ELR (cell line): ENCODE measurements at places on chromosomes 1 and 21.

DNA sequence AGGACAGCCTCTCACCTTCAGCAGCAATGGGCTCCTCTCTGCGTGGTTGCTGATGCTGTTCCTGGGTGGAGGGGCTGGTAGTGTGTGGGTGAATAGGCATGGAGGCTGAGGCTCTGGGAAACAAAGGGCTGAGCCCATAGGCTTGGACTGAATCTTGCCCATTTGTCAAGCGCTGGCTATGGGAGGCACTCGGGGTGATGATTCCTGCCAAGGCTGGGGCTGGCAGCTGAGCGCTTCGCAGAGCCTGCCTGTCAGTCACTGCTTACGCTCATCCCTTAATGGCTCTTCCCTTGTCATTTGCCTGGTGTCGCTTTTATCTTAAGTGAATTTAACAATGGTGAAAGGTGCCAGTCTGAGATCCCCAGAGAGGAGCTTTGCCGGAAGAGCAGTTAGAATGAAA, 353.3 kb downstream of the PBX1 start:
- no peak for DNase-seq

- no peak for DNase-seq
Observed at GRCh38 chr1:234675572-234675971, 65.6 kb upstream of the IRF2BP2 start.

- DNase-seq, result no peak
Observed at GRCh38 chr21:46286648-46287002, 483 bp downstream of the YBEY start.

- DNase-seq, result peak; percentile 69
Observed at GRCh38 chr1:180168786-180169639, 14.3 kb downstream of the QSOX1 start.

DNA sequence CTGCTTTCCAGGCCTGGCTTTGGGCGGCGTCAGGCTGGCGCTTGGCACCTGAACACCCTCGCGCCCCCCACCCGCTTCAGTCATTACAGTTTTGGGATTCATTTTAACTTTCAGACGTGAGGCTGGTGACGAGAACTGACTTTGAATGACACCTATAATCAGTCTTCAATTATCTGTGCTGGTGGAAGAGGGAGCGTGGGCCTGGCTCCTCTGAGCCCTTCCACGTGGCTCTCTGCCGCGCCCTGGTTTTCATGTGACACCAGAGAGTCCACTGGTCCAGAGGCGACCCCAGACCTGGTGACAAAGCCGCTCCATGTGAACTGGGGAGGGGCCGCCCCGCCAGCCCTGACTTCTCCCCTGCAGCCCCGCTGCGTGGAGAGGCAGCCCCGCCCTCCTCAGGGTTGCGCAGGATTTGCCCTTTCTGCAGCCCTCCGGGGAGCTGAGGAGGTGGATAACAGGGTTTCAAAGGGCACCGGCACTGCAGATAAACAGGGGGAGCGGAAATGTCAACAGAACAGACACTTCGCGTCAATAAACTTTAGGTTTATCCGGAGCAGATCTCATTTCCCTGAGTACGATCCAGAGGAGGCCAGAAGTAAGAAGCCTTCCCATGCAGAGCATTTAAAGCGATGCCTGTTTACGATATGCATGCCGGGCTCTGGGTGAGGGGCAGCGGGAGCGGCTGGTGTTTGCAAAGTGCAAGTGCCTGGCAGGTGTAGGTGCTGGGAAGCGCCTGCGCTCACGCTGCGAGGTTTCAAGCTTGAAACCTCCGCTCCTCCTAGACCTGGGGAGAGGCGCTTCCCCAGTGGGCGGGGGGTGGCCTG, 56.4 kb downstream of the AJAP1 start:
- no peak for DNase-seq

DNA sequence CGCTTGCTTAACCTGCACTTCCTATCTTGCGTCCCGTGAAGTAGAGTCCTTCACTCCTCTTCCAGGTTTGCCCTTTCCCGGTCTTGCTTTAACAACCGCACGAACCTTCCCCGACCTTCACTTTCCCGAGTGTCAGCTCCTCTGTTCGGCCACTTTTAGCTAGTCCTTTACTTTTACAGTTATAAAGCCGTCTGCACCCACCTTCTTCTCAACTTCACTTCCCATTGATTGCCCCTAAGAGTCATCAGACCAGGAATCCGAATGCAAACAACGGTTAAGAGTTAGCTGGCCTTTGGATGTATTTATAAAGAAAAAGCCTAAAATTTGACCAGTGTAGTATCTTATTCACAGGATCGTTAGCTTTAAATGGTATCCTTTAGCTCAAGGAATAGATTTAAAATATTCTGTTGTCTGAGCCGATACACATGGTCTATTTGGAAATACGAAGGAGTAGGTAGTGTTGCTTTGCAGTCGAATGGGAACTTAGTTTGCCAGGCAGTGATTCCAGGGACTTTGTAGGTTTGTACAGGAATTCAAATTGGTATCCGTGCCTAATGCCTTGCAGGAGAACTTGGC, 1.4 kb downstream of the PPP2R5A start:
- DNase-seq, result peak; percentile 42

GRCh38 chr1:15409388-15410222, at the start of gene EFHD2:
TSS of gene EFHD2 (plus strand) at chr1:15409888. CDS start at chr1:15409972, 84 bp downstream.
- peak; percentile 82 for DNase-seq

GRCh38 chr1:76390456-76390855, 315.9 kb downstream of the ST6GALNAC3 start:
- DNase-seq, result no peak

DNA sequence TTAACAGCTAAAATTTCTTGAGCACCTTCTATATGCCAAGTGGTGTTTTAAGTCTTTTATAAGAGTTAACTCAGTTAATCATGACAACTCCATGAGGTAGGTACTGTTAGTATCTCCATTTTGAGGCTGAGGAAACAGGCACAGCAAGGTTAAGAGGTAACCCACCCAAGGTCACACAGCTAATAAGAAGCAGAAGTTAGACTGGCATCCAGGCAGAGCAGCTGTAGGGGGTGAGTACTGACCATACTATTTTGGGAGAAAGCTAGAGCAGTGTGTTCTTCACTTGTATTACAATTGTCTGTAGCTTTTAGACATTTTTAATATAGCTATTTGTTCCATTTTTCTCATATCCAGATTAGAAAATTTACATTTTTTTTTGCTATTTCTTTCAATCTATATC, 4.8 kb downstream of the ATP6V1G3 start:
- no peak for DNase-seq

DNA sequence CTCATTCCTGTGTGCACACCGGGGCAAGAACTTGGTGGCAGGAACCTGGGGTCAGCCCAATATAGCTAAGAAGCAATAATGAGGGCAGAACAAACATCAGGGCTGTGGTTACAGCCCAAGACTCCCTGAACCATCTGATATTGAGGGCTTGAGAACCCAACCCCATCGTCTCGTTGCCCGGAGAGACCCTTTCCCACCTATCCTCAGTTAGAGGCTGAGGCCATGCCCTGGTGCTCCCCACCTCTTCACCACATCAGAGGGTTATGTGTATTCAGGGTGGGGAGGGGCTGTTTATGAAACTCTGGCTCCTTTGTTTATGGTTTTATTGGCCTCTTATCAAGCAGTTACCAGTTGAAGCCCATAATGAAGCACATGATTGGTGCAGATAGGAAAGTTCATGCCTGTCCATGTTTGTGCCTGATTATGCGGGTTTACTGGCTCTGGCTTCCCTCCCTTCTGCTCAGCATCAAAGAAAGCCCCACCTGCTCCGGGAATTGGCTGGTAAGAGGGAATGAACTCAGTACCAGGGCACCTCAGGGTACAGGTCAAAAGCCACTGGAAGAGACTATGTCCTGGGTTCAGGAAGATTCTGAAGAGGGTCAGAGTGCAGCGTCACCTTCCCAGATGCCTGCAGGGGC, 14.5 kb downstream of the NUAK2 start:
- DNase-seq, result no peak

DNA sequence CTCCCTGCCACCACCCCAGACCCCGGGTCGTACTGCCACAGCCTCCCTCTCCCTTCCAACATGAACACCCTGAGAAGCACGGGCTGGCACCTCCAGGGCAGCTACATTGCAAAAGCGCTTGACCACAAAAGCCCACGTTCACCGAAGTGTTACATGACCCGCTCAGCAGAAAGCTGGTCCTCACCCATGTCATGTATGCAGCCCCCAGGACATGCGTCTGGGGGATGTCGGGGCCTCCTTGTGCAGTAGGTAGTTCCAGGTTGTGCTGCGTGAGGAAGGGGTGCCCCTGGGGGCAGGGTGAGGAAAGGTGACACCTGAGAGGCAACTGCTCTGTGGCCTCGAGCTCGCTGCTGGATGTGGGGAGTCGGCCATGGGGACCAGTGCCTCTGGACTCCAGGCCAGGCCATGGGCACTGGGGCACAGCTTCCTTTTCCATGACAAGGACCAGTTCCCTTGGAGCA, 102.0 kb upstream of the C1orf174 start:
- no peak for DNase-seq

DNA sequence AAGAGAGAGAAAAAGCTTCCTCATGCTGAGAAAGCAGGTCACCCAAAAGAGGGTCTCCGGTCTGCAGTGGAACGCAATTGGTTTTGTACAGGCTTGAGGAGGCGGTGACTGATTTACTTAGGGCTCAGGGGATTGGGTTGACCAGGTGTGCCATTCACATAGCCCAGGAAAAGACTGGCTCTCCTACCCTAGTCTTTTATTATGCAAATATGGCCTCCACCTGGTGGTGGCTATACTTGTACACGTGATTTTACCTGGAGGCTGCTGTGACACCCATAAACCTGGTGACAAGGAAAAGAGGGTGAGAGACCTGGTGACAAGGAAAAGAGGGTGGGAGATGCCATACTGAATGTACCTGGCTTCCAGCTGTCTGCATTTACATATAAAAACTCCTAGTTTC, 49.9 kb downstream of the DNTTIP2 start:
- no peak for DNase-seq

DNA sequence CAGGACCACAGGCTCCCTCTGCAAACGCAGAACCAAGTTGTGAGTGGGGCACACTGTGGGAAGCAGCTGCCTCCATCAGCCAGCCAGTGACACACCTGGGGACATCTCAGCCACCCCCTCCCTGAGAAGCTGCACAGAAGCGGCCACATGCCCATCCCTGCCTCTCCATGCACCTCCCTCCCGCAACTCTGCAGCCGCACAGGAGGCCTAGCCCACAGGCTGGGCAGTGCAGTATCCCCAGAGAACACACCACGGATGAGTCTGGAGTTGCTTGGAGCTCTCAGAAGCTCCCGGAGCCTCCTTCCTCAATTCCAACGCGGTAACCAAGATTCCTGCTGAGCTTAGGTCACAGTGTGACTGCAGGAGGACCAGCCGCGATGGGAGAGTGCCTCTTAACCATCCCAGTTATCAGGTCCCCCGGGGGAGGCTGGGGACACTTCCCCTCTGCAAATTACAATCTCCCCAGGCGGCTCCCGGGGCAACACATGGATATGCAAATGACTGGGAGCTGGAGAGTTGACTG, 1.2 kb upstream of the WNT3A start:
- DNase-seq, result no peak

DNA sequence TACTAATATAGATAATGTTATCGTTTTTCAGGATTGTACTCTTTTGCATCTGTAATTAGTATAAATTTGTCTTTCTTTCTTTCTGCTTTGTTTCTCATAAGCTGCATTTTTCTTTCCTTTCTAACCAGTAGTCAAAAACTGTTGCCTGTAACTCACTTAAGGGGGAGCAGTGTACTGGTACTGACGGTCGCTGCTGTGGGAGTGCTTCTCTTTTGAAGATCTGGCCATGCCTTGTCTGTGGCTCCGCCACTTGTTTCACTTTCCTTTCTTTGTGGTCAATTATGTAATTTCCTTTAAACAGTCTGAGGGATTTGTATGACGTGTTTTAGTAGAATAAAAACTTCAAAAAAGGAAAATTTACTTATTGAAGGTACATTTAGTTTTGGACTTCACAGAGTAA, 37.0 kb downstream of the MIA3 start:
- peak; percentile 73 for DNase-seq

- peak; percentile 68 for DNase-seq
Observed at GRCh38 chr1:181479137-181479745, 4.1 kb upstream of the CACNA1E start.

- DNase-seq, result peak; percentile 82
Observed at GRCh38 chr1:170634293-170634692, 29.6 kb upstream of the PRRX1 start.

DNA sequence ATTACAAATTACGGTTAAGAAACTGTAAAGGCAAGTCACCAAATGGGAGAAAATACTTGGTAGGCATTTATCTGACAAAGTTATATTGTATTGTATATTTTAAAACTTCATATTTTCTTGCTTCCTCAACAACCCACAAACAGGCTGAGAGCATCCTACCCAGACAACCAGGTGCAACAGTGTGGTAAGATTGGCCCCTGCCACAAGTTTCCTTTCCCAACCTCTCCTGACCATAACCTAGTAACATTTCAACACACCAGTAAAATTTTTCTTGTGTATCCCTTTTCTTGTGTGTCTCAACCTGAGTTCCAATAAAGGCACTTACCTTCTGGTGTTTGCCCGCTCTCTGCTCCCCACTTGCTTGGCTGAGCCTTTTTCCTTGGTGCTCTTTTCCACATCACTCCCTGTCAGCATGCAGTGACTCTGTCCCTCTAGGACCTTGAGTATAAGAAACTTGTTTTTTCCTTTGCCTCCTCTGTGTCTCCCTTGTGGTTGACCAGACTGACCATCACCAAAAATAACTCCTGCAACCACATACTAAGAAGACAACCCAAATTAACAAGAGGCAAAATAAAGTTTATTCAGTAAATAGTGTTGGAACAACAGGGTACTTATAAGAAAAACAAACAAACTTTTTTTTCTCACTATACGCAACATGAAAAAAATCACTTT, 40.9 kb downstream of the FCRL3 start:
- no peak for DNase-seq

GRCh38 chr1:16421201-16421600, 16.0 kb downstream of the SPATA21 start:
- DNase-seq, result no peak

DNA sequence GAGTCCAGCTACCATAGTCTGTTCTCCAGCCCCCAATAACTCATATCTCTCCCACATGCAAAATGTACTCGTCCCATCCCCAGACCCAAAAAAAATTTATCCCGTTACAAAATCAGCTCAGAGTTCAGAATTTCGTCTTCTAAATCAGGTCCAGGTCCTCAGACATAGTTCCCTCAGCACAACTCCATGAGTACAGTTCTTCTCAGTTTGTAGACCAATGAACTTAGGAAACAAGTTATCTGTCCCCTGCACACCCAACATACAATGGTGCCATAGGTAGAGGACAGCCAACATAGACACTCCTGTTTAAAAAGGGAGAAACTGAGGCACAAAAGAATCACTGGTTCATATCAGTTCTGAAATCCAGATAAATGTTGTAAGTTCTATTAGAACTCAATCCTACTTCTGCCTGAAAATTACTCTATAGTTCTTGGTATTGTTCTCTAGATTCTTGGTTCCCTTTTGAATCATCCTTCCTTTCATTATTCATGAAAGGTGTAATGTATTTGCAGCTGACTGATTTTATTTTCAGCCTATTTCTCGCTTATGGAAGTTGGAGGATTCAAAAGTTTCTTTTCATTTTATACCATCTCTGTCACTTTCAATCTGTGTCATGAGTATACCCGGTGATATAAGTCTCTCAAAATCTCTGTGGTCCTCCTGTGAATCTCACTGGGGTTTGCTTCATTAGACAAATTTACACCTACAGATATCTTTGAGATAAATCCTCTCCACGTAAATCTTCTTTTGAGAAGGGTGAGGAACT, 75.8 kb upstream of the TSPAN2 start:
- DNase-seq, result no peak

- DNase-seq, result no peak
Observed at GRCh38 chr1:99464738-99465137, 181.2 kb upstream of the PALMD start.
